ENCODE measurements at places on chromosomes 12 and 14.

- DNase-seq = no peak
These were observed 105.0 kb upstream of the SLC38A2 start for GRCh38 chr12:46477541-46477940.

GRCh38 chr14:53881161-53881871, 75.3 kb downstream of the BMP4 start:
- no peak for DNase-seq

GRCh38 chr14:101152855-101153254, 249.3 kb upstream of the RTL1 start:
- no peak for DNase-seq

GRCh38 chr12:114361545-114361944, 44.4 kb downstream of the TBX5 start:
- no peak for DNase-seq

DNA sequence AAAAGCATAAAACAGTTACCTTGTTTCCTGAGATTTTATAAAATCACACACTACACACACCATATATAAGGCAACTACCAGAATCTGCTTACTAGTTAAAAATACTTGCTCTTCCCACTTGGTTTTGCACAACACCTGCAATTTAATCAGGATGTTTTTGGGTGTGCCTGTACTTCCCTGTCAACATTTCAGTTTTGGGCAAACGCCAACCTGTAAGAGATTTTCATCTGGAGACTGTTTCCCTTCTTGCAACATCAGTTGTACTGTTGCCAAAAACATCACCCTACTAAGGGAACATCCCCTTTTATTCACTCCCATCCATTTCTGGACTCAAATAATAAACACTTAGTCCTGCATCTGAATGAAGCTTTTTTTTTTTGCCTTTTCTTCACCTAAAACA, 172.3 kb downstream of the DUSP6 start:
- DNase-seq = no peak

DNA sequence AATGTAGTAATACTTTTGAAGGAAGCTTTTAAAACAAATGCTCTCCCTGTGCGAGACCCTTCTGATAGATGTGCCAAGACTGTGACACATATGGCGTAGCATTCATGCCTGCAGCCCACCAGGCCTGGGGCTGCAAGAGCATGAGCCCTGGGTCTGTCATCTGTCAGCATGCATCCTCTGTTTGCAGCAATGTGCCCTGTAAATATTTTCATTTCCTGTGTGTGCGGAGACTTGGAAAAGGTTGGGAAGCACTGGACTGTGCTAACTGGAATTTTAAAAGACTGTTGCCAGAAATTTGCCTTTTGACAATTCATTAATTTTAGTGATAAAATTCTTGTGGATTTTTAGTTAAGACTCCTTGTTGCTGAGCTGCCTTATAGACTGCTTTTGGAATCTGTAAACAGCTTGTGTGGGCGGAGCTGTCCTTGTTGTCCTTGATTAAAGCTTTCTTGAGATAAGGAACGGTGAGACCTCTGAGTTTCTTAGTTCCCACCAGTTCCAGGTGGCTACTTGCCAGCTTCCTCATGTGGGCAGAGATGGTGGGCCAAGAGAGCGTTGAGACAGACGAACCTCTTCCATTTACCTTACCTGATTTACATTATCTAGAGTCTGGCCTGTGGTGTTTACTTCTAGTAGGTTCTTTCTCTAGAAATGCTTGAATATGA, 23.4 kb downstream of the MARK3 start:
- DNase-seq = no peak

GRCh38 chr12:84791444-84791843, 121.2 kb downstream of the SLC6A15 start:
- no peak for DNase-seq

DNA sequence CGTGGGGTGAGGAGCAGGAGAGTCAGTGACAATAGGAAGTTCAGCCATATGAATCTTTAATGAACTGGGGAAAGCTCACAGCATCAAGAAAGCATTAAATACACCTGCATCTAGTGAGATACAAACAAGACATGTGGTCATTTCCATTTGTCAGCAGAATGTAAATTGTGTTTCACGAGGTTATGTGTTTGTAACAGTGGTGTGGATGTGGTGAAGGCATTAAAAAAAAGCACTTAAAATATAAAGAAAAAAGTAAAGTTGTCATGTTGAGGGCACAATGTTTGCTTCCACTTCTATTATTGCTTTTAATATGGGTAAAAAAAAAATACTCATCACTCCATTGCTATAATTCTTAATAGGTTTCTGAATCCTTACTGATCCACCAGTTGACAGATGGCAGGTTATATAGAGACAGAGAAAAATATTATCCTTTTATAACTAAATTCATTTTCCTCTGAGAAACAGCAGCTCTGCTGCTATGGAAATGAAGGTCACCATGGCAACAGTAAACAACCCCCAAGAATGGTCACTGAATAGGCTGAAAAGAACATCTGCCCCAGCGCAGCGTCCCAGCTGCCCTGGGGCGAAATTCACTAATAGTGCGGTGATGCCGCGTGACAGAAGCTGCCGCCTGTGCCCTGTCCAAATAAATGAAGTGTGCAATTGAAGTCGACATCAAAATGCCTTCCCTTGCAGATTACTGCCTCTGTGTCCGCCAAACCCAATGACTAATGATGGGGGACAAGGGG, 226.1 kb downstream of the FOXN3 start:
- no peak for DNase-seq

- DNase-seq = no peak
These were observed 30.9 kb upstream of the WDR89 start for GRCh38 chr14:63672417-63673180.

GRCh38 chr14:58098507-58098906, 53.5 kb downstream of the ARMH4 start:
- DNase-seq = no peak

All from dorsolateral prefrontal cortex (tissue), 122 donors.